ENCODE measurements at places on chromosomes 5 and 9.

GRCh38 chr9:133768859-133769510 lies 30.8 kb upstream of the SARDH start:
- DNase-seq, result peak; percentile 71

DNA sequence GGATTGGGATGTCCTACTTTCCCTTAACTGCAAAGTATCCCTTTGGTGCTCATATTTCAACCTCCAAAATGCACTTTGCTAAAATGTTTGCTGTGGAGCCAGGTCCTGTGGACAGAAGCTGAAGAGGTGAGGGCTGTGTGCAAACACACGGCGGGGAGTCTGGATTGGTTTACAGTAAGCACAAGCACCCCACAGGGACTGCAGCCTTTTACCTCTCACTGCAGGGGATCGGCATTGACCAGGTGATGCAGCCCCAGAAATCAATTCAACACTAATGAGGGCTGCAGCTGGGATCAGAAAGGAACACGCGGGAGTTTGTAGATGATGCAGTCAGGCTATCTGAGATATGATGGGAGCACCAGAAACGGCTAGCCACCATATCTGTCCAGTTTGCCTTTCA lies 450.9 kb downstream of the CCDC171 start:
- no peak for DNase-seq

- no peak for DNase-seq
Observed at GRCh38 chr5:169728418-169728817, 91.3 kb downstream of the DOCK2 start.

DNA sequence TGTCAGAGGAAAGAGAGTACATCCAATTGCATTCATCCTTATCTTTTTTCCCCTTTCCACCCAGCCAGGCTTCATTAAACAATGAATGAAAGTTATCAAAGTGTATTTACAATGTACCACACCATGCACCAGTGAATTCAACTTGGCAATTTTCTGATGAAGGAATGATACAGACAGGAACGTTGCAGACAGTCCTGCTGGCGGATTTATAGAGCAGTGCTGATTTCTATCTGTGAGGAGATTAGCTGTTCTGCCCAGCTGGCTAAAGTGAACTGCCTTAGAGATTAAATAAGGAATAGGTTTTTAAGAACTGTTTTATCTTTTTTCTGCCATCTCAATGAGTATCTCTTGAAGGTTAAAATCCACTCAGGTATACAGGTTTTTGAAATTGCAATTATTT lies 403.9 kb downstream of the CDH18 start:
- no peak for DNase-seq

- peak; percentile 81 for DNase-seq
Observed at GRCh38 chr5:149471406-149472183, 79.6 kb downstream of the CSNK1A1 start.

Measured in posterior vena cava (tissue), 2 donors.